CD14-positive monocyte (primary cell): ENCODE measurements at places on chromosomes 2 and 18. TPM values are rescaled to one million over a fixed set of nuclear protein-coding genes. Genes with fewer than 3 reads are reported as not detected.

DNA sequence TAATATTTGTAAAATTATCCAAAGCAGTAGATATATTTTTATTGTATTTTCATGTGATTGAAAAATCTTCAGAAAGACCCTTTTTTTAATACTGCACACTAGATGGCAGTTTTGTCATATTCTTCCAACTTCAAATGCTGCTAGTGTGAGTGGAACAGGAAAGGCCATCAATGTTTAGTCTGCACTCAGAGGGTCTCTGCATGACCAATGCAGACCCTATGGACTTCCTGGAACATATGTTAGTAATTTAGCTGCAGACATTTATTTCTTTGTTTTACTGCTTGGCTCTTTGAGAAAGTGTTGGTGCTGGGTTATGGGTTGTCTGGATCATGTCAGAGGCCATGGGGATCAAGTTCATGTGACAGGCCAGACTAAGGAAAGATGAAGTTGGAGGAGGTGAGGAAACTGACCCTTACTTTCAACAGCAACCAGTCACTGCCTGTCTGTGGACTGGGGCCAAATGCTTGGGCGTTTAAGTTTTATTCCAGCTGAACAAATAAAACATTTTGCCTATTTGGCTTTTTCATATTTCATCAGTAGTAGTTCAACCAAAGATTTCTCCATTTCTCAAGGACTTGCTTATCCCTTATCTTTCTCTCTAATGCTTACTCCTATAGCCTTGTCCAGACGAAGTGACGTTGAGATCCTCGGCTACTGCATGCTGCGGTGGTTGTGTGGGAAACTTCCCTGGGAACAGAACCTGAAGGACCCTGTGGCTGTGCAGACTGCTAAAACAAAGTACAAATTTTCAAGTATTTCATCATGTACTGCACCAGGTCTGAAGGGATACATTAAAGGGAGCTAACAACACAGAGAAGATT lies 84.8 kb downstream of the VRK2 start:
- H3K27me3 ChIP-seq, result no peaks in the 10 kb centered on the region
- H3K4me3 ChIP-seq, result no peak overlapping the region
- H3K27ac ChIP-seq, result no peak overlapping the region
- peaks cover 11% of the 10 kb centered on the region for H3K36me3 ChIP-seq
- no peak for DNase-seq
- H3K4me1 ChIP-seq, result no peaks in the 10 kb centered on the region

- H3K36me3 ChIP-seq, result no peaks in the 10 kb centered on the region
- no peak overlapping the region for H3K4me3 ChIP-seq
- peaks cover 18% of the 10 kb centered on the region for H3K4me1 ChIP-seq
- no peak overlapping the region for H3K27ac ChIP-seq
- DNase-seq, result no peak
- no peaks in the 10 kb centered on the region for H3K27me3 ChIP-seq
Observed at GRCh38 chr2:105778080-105778607, 33.4 kb downstream of the NCK2 start.

Gene ZNF2
- 1.5 TPM in 2 replicates for polyA plus RNA-seq

GRCh38 chr2:42452545-42452944 lies 41.2 kb downstream of the KCNG3 start:
- H3K27ac ChIP-seq, result no peak overlapping the region
- H3K36me3 ChIP-seq, result no peaks in the 10 kb centered on the region
- H3K4me3 ChIP-seq, result no peak overlapping the region
- no peaks in the 10 kb centered on the region for H3K4me1 ChIP-seq
- no peaks in the 10 kb centered on the region for H3K27me3 ChIP-seq

GRCh38 chr2:218876562-218877219 lies 4.0 kb upstream of the WNT10A start:
- H3K4me3 ChIP-seq, result no peak overlapping the region
- H3K27ac ChIP-seq, result no peak overlapping the region
- no peaks in the 10 kb centered on the region for H3K36me3 ChIP-seq
- DNase-seq, result peak; percentile 27

DNA sequence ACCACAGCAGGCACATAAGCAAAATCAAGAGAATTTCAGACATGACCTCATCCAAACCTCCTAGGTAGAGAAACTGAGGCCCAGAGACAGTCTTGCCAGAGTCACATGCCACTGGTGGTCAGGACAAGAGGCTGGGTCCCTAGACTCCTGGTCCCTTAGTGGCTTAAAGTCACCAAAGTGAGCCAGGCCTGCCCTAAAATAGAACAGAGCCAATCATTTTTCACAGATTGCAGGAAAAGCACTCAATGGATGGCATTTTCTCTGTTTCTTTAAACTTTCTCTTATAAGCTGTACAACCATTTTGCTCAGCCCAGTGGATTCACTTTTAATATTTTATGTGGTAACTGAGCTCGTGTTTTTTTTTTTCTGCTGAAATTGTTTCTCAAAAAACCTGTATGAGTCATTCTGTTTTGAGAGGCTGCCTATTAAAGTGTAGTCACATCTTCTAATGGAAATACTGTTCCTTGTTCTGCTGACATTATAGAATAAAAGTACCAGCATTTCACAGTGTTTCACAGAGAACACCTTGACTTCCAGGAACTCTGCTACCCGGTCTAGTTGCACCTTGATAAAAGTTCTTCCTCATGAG lies 29.6 kb downstream of the STEAP3 start:
- H3K27me3 ChIP-seq, result no peaks in the 10 kb centered on the region
- H3K27ac ChIP-seq, result no peak overlapping the region
- no peak for DNase-seq
- H3K36me3 ChIP-seq, result peaks cover 20% of the 10 kb centered on the region

- no peaks in the 10 kb centered on the region for H3K27me3 ChIP-seq
- H3K27ac ChIP-seq, result no peak overlapping the region
- peaks cover 27% of the 10 kb centered on the region for H3K36me3 ChIP-seq
- no peak overlapping the region for H3K4me3 ChIP-seq
- H3K4me1 ChIP-seq, result peaks cover 19% of the 10 kb centered on the region
Observed at GRCh38 chr2:168178520-168179324, 68.7 kb downstream of the STK39 start.

- no peaks in the 10 kb centered on the region for H3K27me3 ChIP-seq
- H3K4me3 ChIP-seq, result no peak overlapping the region
- no peaks in the 10 kb centered on the region for H3K36me3 ChIP-seq
- DNase-seq, result no peak
- H3K4me1 ChIP-seq, result no peaks in the 10 kb centered on the region
Observed at GRCh38 chr2:48841126-48841525, 85.6 kb upstream of the LHCGR start.

DNA sequence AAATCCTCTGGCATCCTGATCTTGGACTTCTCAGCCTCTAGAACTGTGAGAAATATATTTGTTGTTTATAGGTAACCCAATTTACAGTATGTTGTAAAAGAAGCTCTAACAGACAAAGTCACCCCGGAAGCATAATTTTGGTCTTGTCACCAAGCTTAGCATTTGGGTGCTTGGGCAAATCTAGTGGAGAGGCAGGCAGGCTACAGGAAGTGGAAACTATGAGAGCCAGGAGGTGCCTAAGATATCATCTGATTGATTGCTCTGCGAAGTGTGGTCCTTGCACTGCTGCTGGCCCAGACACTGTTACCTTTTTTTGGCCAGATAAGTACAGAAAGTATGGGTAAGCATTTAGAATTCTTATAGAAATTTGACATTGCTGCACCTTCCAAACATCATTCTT lies 102.9 kb downstream of the CDC42EP3 start:
- DNase-seq, result no peak
- H3K4me1 ChIP-seq, result peaks cover 10% of the 10 kb centered on the region
- no peak overlapping the region for H3K4me3 ChIP-seq
- no peaks in the 10 kb centered on the region for H3K27me3 ChIP-seq
- H3K27ac ChIP-seq, result no peak overlapping the region

Gene CDC42EP3
- 133 and 179 TPM in 2 replicates for polyA plus RNA-seq

- H3K4me3 ChIP-seq, result peak overlapping the region; percentile 53
- no peaks in the 10 kb centered on the region for H3K27me3 ChIP-seq
- H3K36me3 ChIP-seq, result peaks cover 9% of the 10 kb centered on the region
- peak; percentile 92 for DNase-seq
- H3K4me1 ChIP-seq, result peaks cover 98% of the 10 kb centered on the region
Observed at GRCh38 chr2:16625201-16625729, 40.4 kb downstream of the CYRIA start.

Gene SLC11A1
- polyA plus RNA-seq, result 352 TPM

DNA sequence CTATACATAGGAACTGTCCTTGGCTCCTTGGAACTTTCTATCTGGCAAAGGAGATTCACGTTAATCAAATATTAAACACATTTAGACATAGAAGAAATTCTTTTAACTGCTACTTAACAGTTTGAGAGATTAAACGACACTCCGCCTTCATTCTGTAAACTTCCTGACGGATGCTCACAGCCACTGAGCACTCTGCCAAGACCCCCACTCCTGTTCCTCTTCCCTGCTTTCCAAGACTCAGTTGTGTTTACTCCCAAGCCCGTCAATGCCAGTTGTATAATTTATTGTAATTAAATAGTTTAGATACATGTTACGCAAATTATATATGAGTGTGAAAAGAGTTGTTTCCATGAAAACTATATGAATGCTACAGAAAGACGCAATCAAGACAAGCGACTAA lies 321.4 kb upstream of the EPHA4 start:
- no peaks in the 10 kb centered on the region for H3K4me1 ChIP-seq
- no peak for DNase-seq
- no peak overlapping the region for H3K27ac ChIP-seq
- no peaks in the 10 kb centered on the region for H3K36me3 ChIP-seq
- H3K4me3 ChIP-seq, result no peak overlapping the region
- H3K27me3 ChIP-seq, result no peaks in the 10 kb centered on the region

- H3K4me3 ChIP-seq, result no peak overlapping the region
- H3K36me3 ChIP-seq, result no peaks in the 10 kb centered on the region
- no peak overlapping the region for H3K27ac ChIP-seq
Observed at GRCh38 chr18:51092117-51092516, 62.1 kb downstream of the SMAD4 start.

DNA sequence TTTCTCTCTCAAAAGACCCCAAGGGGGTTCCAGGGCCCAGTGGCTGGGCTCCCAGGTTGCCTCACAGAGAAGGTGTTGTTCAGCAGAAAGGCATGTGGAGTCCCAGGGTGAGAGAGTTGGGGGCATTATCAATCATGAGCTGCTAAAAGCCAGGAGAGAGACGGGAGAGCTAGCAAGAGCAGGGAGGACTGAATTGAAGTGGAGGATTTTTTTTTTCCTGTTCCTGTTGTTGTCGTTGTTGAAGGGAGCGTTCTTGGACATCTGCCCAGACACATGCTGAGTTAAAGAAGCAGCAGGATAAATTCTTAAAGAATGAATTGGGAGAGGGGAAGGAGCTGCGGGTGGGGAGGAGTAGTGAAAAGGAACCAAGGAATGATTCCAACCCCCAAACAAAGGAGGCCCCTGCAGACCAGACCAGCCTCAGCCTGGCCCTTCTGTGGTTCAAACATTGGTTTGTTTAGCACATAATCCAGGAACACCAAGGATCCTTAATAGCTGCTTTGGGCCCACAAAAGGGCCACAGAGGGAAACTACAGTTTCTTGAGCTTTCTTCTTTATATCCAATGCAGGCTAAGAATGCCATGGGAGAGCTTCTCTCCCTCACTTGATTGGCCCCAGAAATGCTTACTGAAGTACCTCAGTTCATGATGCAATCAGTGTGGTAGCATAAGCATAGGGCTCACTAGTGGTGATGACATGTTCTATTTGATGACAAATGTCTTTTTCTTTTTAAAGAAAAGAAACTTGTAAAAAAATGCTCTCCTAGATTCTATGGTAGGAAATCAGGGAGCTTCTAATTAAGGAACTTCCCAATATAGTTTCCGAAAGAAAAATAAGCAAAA lies 146.0 kb downstream of the SETBP1 start:
- DNase-seq, result no peak
- peaks cover 15% of the 10 kb centered on the region for H3K27me3 ChIP-seq
- no peak overlapping the region for H3K27ac ChIP-seq
- no peaks in the 10 kb centered on the region for H3K36me3 ChIP-seq

GRCh38 chr2:95039363-95039762 lies 13.9 kb downstream of the MAL start:
- no peak for DNase-seq
- no peak overlapping the region for H3K4me3 ChIP-seq
- H3K27me3 ChIP-seq, result no peaks in the 10 kb centered on the region
- H3K36me3 ChIP-seq, result no peaks in the 10 kb centered on the region
- H3K27ac ChIP-seq, result no peak overlapping the region
- H3K4me1 ChIP-seq, result no peaks in the 10 kb centered on the region

Gene MBD1
- polyA plus RNA-seq, result 17.4 TPM

Gene DSG4
- not detected for polyA plus RNA-seq

DNA sequence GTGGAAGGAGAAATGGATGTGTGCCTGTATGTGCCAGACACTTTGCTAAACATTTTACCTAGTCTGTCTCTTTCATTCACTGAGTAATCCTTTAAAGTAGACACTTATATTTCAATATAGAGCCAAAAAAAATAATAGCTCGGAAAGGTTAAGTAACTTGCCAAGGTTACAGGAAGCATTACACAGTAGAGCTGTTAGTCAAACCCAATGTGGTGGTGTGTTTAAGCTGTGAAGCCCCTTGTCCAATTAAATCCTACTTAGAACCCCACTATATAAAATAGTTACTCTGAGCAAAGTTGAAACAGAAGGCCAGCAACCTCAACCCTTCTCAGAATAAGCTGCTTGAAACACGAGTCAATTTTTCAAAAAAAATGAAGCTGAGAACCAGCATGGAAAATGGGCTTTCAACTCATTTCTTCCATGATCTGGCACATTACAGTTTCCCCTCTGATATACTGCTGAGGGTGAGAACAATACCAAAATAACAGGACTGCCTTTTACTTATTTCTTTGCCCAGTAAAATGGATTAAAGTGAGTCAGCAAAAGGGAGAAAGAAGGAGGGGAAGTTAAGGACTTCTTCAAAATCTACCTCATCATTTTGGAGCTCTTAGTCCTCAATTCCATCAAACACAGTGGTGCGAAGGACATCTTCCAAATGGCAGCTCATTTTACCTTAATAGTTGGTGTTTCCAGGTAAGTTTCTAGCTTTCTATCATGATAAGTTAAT lies 7.9 kb downstream of the RDH14 start:
- no peak for DNase-seq
- H3K27me3 ChIP-seq, result no peaks in the 10 kb centered on the region
- H3K27ac ChIP-seq, result no peak overlapping the region
- no peak overlapping the region for H3K4me3 ChIP-seq
- H3K4me1 ChIP-seq, result no peaks in the 10 kb centered on the region
